COR-L47 (cell line): ENCODE measurements at places on chromosomes 11 and 22.

- no peak for DNase-seq
Measured at GRCh38 chr11:125799808-125800207, 11.9 kb downstream of the PATE3 start.

DNA sequence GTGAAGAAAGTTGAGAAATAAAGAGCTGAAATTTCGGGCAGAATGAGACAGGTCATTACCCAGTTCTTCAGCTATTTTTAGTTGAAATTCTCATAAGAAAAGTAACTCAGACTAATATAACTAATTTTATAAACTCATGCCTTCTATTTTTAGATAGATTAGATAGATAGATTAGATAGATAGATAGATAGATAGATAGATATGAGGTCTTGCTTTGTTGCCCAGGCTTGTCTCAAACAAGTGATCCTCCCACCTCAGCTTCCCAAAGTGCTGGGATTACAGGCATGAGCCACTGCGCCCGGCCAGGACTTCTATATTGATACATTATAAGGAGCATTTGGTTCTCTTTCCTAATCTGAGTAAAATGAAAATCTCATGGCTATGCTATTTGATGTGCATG lies 26.9 kb upstream of the OR8G1 start:
- no peak for DNase-seq

DNA sequence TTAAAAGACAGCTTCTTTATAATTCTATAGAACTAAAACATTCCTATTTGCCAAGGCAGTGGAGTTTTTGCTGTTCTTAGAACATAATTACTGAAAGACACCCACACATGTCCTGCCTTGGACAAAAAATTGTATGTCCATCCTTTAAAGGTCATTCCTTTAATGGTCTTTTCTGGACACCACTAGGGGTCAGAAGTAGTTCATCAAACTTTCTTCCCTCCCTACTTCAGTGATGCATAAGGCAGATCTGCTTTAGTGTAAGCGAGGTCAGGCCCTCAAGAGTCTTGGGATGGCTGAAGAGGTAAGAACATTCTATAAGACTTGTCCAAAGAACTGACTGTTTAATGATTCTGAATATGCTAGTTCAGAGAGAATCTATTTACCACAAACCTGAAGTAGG lies 4.3 kb upstream of the OR51V1 start:
- DNase-seq = peak; percentile 1

DNA sequence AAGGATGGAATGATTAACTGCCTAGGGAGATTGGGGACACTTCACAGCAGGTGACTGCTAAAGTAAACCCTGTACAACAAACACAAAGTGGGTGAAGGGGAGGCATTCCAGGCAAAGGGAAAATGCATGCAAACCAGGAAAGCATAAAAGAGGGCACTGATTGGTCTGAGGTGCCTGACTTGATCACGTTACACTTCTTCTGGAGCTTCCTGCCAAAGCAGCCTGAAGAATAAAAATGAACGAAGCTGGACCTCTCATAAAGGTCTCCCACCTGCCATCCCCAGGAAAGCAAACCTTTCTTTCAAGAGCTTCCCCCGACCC lies 46.7 kb upstream of the SCUBE2 start:
- DNase-seq = peak; percentile 72

- DNase-seq = no peak
Measured at GRCh38 chr11:123122852-123123251, 60.9 kb upstream of the HSPA8 start.

- DNase-seq = no peak
Measured at GRCh38 chr22:28480000-28480715, 199.5 kb downstream of the TTC28 start.

- no peak for DNase-seq
Measured at GRCh38 chr11:107301878-107302277, 155.7 kb downstream of the CWF19L2 start.

DNA sequence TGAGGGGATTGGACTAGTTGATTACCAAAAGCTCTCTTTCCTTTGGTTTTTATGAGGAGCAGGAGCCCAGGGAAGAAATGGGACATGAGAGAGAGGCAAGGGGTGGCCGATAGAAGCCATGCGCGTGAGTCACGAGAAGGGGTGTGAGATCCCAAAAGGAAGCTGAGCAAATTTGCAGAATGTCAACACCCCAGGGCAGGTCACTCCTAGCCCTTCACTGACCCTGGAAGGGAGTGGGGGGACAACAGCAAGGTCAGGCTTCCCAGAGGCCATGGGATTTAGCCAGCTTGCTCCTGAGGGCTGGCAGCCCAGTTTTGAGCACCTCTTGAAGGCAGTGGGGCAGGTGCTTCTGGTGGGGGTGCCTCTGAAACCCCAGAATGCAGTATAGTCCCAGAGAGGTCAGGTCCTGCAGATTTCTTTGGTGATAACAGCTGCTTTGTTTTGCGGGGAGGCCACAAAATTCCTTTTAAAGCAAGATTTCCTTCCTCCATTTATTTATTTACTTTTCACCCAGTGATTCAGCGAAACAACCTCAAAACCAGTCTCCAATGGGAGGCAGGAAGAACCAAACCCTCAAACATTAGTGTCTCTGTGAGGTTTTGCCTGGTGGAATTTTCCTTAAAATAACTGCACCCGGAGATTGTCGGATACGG lies 40.1 kb upstream of the TIMP3 start:
- no peak for DNase-seq

DNA sequence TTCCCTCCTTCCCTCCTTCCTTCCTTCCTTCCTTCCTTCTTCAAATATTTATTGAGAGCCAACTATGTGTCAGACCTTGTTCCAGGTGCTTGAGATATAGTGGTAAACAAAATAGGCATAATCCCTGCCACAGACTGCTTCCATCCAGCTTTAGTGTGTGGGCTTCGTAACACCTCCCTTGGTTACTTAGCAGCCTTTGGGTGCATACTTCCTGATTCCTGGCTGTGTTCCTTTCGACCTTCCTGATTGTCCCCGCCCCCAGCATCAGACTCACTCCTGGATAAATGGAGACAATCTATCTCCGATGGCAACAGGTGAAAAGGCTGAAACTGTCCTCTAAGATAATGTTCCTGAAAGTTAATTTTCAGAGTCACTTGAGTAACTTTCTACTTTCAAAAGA lies 13.5 kb downstream of the CCDC81 start:
- DNase-seq = no peak

GRCh38 chr11:59158206-59159068 lies 13.5 kb upstream of the DTX4 start:
- peak; percentile 66 for DNase-seq

DNA sequence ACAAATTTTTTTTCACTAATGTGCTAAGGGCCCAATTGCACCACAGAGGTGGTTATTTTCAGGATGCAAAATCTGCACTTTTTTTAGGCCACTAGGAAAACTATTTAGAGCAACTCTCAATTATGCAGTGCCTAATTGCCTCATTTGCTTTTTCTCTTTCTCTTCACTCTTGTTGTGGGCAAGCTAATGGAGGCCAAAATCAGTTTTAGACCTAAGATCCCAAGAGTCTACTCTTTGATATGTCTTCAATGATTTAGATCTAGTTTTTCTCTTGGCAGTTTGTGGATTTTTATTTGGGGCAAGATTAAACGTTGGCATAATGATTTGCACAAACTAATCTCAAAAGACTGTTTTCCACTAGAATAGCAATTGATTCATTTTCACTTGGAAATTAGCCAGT lies 1996.9 kb downstream of the LRRC4C start:
- DNase-seq = no peak

DNA sequence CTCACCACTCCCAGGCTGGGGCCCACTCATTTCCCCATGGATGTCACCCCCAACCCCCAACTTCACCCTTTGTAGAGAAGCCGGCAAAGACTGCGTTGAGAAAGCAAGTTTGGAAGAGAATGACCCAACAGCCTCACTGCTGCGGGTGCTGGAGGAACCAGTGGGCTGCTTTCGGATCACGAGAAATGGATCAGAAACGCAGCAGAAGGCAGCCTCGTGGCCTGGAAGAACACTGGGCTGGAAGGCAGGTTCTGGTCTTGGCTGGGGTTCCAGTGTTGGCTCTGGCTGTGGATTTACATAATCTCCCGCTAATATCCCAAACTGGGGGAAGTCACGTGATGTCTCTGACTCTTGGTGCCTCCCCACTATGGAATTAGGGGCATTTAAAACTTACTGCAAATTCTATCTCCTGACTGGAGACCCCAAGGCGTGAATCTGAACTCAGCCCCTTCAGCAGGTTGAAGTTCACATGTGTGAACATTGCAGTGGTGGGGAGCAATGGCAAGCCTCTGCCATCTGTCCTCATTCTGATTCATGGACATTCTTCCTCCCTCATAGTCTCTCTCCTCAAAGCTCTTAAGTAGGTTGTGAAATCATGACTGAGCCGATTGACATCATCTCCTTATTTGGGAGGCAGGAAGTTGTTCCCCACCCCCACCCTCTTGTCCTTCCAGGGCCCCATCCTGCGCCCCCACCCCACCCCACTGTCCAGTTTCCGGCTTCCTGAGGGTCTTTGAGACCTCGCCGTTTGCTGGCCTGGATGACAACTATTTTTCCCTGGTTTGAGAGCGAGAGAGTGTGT lies 37.0 kb upstream of the TIMP3 start:
- no peak for DNase-seq

- peak; percentile 14 for DNase-seq
Measured at GRCh38 chr11:131894615-131895544, 524.5 kb downstream of the NTM start.

- no peak for DNase-seq
Measured at GRCh38 chr11:9947231-9947864, 283.5 kb downstream of the SWAP70 start.

GRCh38 chr11:79396001-79396400 lies 44.8 kb downstream of the TENM4 start:
- DNase-seq = no peak

DNA sequence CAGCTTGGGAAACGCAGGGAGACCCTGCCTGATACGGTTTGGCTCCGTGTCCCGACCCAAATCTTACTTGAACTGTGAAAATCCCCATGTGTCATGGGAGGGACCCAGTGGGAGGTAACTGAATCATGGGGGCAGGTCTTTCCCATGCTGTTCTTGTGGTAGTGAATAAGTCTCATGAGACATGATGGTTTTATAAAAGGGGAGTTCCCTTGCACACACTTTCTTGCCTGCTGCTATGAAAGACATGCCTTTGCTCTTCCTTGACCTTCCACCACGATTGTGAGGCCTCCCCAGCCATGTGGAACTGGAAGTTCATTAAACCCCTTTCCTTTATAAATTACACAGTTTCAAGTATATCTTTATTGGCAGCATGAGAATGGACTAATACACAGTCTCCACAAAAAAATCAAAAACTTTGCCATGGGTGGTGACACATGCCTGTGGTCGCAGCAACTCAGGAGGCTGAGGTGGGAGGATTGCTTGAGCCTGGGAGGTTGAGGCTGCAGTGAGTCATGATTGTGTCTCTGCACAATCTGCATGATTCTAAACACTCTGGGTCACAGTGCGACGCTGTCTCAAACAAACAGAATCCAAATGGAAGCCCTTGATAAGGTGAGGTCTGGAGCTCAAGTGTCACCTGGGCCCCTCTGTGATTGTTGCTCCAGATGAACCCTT lies 34.9 kb downstream of the SYN3 start:
- DNase-seq = no peak

DNA sequence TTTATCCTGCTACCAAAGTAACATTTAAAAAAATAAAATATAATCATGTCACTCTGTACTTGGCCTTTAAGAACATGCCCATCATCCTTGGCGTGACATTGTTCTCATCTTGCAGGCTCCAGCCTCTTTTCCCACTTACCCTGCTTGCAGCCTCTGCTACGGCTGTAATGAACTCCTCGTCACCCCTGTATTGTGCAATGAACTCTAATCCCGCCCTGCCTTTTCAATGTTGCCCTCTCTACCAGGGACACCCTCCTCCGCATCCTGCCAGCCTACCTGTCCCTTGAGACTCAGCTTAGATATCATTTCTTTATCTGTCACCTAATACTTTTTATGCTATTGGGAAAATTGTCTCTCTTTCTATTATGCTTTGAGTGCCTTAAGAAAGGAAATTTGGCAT lies 12.6 kb upstream of the MMP20 start:
- no peak for DNase-seq

- no peak for DNase-seq
Measured at GRCh38 chr11:94315664-94316063, 11.3 kb downstream of the IZUMO1R start.

- DNase-seq = no peak
Measured at GRCh38 chr11:10587388-10587787, 18.9 kb upstream of the LYVE1 start.

DNA sequence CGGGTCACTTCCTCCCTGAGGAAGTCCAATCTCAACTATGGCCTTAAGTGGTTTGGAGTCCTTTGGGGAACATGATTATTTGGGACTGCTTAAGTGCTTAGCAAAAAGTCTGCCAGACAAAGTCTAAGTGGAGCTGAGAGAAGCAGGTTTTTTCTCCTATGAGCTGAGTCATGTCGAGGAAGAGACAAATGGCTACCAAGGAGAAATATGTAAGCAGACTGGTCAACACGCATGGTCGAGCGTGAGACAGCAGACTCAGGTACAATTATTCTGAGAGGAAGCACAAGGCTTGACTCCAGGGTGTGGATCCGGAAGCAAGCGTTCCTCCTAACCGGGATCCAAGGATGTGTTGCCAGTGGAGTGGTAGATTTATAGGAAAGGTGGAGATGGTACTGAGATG lies 30.6 kb downstream of the UBASH3B start:
- DNase-seq = no peak

DNA sequence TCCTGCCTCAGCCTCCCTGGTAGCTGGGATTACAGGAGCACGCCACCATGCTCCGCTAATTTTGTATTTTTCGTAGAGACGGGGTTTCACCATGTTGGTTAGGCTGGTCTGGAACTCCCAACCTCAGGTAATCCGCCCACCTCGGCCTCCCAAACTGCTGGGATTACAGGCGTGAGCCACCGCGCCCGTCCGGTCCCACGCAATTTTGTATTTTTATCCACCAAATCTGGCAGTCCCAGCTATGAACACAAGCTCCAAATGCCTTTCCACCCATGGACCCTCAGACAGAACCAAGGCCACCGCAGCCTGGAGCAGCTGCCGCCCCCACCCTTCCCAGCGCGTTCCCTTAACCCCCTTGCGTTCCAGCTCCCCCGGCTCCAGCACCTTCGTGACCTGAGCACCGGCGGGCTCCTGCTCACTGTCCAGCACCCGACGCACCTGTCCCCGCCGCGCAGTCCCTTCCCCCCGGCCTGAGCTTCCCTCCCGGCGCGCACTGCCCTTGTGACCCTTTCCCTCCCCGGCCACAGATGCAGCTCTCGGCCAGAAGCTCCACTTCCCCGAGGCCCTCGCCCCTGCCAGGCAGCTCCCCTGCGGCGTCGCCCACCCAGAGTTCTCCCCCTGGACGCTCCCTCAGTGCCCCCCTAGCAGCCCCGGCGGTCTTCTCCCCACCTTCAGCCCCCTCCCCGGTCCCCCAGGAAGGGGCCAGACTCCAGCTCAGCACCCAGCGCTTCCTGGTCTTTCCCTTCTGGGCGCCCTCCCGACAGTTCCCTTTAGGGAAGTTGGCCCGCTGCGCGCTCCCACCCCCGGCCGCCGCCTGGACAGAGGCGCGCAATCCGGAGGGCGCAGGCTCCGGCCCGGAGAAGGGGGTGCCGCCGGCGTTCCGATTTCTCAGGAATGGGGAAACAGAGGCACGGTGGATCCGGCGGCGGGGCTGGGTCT lies 5.6 kb upstream of the ZBED4 start:
- DNase-seq = no peak
